ENCODE measurements at places on chromosomes 2 and 18.

- DNase-seq: no peak
Observed at GRCh38 chr2:134718023-134718816, 580 bp downstream of the TMEM163 start.

DNA sequence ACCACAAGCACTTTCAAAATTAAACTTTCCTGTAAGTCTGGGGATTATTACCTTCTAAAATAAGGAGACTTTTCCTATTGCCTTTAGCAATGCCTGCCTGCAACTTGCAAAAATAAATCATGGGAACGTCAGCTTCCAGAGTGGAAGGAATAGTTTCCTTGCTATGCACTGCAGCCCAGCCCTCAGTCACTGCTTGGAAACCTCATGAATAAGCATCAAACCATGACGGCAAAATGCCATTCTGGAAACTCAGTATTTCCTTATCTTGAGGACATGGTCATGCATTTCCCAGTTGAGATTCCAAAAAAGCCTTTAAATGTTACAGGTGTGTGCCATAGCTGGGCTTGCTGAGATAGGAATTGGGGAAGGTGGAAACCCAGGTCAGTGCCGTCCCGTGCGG, 84.2 kb upstream of the OTOS start:
- DNase-seq: no peak

- no peak for DNase-seq
Observed at GRCh38 chr18:42509750-42510415, 554.8 kb downstream of the PIK3C3 start.

DNA sequence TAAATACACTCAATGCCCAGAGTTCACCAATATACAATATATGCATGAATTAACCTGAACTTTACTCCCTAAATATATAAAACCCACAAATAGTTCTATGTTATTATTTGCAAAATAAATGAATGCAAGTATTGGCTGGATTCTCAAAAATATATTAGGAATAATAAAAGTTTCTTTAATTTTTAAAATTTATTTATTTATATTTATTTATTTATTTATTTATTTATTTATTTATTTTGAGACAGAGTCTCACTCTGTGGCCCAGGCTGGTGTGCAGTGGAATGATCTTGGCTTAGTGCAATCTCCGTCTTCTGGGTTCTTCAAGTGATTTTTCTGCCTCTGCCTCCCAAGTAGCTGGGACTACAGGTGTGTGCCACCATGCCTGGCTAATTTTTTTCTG, 88.7 kb upstream of the TMEFF2 start:
- DNase-seq: no peak

- no peak for DNase-seq
Observed at GRCh38 chr2:122384768-122385333, 629.4 kb downstream of the TSN start.
